Umbilical cord (tissue), 2 donors: ENCODE measurements at places on chromosomes 1 and 21.

DNA sequence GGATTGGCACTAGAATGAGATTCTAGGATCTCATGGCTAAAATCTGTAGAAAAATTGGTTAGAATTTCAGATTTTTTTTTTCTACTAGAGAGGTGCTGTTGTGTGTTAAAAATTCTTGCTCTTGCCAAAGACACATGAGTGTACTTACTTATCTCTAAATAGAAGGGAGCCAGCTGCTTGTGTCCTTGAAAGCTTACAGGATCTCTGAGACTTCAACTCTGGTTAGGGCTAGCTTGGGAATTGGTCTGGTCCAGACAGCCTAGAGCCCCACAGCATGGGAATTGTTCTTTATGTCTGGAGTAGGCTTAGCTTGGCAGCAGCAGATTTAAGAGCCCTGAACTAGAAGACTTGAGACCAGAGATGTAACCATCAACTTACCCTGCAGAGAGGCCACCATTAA, 37.3 kb downstream of the MACO1 start:
- DNase-seq: peak; percentile 84

DNA sequence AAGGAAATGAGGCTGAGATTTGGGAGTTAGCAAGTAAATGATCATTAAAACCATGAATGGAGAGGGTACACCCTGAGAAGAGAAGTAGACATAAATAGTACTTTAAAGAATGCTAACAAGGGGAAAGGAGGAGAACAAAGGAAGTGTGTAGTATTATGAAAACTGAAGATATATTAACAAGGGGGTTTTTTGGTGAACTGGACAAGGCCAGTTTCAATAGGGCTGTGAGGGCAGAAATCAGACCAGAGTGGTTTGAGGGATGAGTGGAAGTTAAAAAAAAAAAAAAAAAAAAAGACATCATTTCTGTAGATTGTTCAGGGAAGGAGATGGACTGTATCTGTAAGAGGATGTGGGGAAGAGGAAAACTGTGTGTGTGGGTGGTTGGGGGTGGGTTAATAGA, 137.1 kb downstream of the PLA2G4A start:
- DNase-seq: no peak

DNA sequence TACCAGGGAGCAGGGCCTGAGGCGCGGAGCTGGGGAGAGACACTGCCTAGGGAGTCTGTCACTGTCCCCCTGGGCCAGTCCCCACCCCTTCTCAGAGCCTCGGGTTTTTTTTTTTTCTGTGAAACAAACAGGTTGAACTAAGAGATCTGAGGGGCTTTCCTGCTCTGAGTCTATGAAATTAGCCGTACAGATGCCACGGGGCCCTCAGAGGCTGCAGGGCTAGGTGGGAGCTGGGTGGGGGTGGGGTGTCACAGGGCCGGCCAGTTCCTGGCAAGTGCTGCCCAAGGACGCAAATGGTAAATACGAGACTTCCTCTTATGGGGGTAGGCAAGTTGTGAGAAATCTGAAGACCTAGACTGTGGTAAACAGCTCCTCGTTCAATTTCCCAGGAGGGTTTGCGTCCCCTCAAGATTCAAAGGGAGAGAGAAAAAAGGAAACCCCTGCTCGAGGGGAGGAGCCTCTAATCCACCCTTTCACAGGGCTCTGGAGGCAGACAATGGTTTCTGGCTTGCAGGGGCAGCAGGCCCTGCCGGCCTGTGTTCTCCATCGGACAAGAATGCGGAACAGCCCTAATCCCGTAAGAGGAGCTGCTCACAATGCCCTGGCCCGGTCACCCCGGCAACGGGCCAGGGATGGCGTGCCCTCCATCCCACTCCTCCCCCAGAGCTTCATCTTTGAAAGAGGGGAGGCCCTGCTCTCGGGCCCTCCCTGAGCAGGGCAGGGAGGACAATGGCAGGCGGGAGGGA, 7.8 kb downstream of the NUAK2 start:
- DNase-seq: peak; percentile 88

DNA sequence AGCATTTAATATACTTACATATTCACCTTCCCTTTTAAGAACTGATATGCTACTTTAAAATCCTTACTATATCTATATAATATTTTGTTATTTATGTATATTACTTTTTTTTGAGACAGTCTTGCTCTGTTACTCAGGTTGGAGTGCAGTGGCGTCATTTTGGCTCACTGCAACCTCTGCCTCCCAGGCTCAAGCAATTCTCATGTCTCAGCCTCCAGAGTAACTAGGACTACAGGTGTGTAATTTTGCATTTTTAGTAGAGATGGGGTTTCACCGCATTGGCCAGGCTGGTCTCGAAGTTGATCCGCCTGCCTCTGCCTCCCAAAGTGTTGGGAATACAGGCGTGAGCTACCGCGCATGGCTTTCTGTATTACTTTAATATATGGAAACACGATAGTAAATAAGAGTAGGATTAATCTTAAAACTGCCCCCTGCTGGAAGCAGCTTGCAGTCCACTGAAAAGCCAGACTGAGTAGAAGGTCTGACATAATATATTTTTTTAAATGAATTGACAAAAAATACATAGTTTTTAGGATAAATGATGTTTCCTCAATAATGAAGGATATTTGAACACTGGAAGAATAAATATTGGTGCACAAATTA, 24.4 kb downstream of the RCAN3 start:
- DNase-seq: no peak

GRCh38 chr1:38344716-38345115, 298.1 kb upstream of the POU3F1 start:
- DNase-seq: no peak

GRCh38 chr1:109265741-109266330, 16.5 kb downstream of the CELSR2 start:
- DNase-seq: no peak

GRCh38 chr21:45313015-45313414, 25.3 kb upstream of the POFUT2 start:
- no peak for DNase-seq

GRCh38 chr1:227447531-227447990, 115.8 kb upstream of the ZNF678 start:
- peak; percentile 33 for DNase-seq

- no peak for DNase-seq
Measured at GRCh38 chr1:112563341-112563740, 54.6 kb downstream of the WNT2B start.

GRCh38 chr1:181504399-181504842, 21.1 kb downstream of the CACNA1E start:
- DNase-seq: no peak
